ENCODE measurements at places on chromosomes 13 and 19. TPM values are rescaled to one million over a fixed set of nuclear protein-coding genes. Genes with fewer than 3 reads are reported as not detected.

RGS9BP gene
- 0.51 TPM for total RNA-seq

ASPDH gene
- not detected for total RNA-seq

ZNF823 gene
- total RNA-seq: 0.99 TPM

ZNF177 gene
- total RNA-seq: 1.0 TPM

TEX29 gene
- not detected for total RNA-seq

COL4A2 gene
- total RNA-seq: 66.8 TPM

NUP62 gene
- total RNA-seq: 24.8 TPM

PSG6 gene
- not detected for total RNA-seq

NKPD1 gene
- 0.51 TPM for total RNA-seq

IL12RB1 gene
- not detected for total RNA-seq

DIRAS1 gene
- 0.53 TPM for total RNA-seq

CBY2 gene
- total RNA-seq: not detected

GAS6 gene
- 221 TPM for total RNA-seq

NAPSA gene
- total RNA-seq: 0.75 TPM

POP4 gene
- total RNA-seq: 55.5 TPM

CEACAM7 gene
- total RNA-seq: not detected

CYP4F8 gene
- not detected for total RNA-seq

CGB2 gene
- not detected for total RNA-seq

CAPN12 gene
- 1.0 TPM for total RNA-seq

CGB7 gene
- 0.83 TPM for total RNA-seq

SYCN gene
- total RNA-seq: not detected

MIA gene
- 107 TPM for total RNA-seq

KLK15 gene
- not detected for total RNA-seq

MATK gene
- total RNA-seq: not detected

ADPRHL1 gene
- 2.2 TPM for total RNA-seq

PSG1 gene
- not detected for total RNA-seq

IL11 gene
- total RNA-seq: 2.5 TPM

PGLYRP2 gene
- not detected for total RNA-seq

GIPC3 gene
- total RNA-seq: not detected

NCR1 gene
- not detected for total RNA-seq

GPC5 gene
- total RNA-seq: 1.2 TPM

SLITRK6 gene
- 3.1 TPM for total RNA-seq

ADAMTSL5 gene
- total RNA-seq: 5.3 TPM

TNPO2 gene
- 73.0 TPM for total RNA-seq

ZNF493 gene
- total RNA-seq: 26.0 TPM

ZNF561 gene
- total RNA-seq: 78.3 TPM

ZNF208 gene
- not detected for total RNA-seq

FLT3 gene
- not detected for total RNA-seq

STARD13 gene
- 10.8 TPM for total RNA-seq

Measured in mammary epithelial cell (primary cell).